ENCODE measurements at places on chromosomes 1 and 21.

GRCh38 chr1:115437196-115437595 is 99.1 kb upstream of the NGF start:
- no peak for DNase-seq

DNA sequence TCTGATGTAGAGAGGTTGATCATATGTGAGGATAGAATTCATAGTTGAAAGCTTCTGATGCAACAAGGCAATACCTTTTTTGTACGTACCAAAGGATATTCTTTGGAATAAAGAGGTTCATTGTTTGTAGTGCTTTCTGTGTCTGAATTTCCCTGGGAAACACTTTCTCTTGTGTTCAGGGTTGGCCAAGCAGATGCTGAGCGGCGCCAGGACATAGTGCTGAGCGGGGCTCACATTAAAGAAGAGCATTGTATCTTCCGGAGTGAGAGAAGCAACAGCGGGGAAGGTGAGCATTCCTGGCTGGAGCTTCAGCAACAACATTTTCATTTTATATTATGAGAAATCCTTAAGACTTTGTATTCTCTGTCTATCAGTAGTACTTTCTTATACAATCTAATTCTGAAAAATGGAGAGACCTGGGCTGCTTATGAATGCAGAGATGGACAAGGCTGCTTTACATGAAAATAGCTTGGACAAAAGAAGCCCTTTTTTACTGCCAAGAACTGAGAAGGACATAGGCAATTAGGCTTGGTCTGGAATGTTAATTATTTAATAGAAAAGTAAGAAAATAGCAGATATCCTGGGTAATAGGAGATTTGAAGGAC is 85.2 kb downstream of the KIF1B start:
- no peak for DNase-seq

- no peak for DNase-seq
Observed at GRCh38 chr1:241387216-241387615, 30.2 kb upstream of the RGS7 start.

DNA sequence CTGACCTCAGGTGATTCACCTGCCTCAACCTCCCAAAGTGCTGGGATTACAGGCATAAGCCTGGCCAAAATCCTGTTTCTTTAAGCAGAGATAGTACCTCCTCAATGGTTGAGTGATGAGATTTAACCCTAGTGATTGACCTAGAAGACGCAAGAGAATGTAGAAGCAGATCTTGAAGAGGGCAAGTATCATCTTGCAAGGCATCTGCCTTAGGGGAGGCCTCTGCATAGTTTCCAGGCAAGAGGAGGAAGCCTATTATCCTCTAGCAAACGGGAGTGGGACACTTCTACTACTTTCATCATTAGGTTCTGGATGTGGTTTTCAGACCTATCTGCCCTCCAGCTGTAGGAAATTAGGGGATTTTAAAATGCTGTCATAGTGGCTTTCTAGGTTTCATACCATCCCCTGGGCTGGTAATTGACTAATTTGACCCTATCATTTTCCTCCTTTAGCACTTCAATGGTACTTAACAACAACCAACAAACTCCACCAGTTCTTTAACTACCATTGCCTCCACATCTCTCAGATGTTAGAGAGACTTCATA is 10.0 kb upstream of the TRIM62 start:
- no peak for DNase-seq

All from GM19239 (cell line).